ENCODE measurements at places on chromosomes 4 and X.

- peak; percentile 3 for DNase-seq
These were observed 118.2 kb upstream of the KIT start for GRCh38 chr4:54539500-54540029.

DNA sequence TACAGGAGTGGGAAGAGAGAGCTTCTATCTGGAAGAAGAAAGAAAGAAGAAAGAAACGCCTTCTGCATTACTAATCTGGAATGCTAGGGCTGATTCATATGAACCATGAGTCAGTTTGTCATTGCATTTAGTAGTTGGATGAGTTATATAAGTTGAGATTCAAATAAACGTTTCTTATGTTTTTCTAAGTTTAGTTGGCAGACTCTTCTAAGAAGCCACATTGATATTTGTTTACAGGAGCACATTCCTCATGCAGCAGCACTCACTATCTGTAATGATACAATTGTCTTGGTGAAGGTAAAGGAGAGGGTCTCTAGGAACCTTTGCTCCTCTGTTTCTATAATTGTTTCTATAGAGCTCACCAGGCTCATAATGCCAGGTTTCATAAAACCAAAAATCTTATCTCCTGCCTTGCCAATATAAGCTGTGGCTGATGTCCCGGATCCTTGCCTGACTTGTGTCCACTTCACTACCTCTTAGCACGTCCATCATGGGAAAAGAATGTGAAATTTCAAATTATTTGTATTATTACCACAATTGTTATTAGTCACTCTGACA lies 39.5 kb downstream of the HOPX start:
- DNase-seq, result peak; percentile 88

GRCh38 chr4:256492-256891 lies 48.8 kb downstream of the ZNF732 start:
- DNase-seq, result no peak

GRCh38 chr4:33116871-33117270 lies 2396.7 kb downstream of the PCDH7 start:
- no peak for DNase-seq

DNA sequence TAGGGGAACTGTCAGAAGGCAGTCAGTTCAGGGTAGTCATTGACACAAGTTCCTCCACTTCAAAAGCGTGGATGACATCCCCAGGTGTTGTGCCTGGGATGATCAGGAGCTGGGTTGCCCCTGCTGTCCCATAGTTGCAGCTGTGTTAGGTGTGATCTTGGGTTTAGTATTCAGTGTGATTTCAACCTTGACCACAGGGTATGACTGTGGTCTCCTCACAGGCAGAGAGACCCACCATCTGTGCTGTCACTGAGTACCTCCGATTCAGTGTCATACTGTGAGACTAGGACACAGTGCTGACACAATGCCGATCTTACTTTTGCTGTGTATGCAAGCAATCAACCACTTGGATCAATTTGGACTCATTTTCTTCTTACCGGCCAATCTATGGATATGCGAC lies 25.2 kb downstream of the FOXR2 start:
- no peak for DNase-seq

GRCh38 chr4:32191961-32192360 lies 1471.8 kb downstream of the PCDH7 start:
- no peak for DNase-seq

GRCh38 chr4:93461541-93461940 lies 367.0 kb upstream of the ATOH1 start:
- DNase-seq, result no peak

GRCh38 chr4:160947653-160948052 lies 1216.1 kb downstream of the FSTL5 start:
- no peak for DNase-seq

GRCh38 chr4:123452616-123453015 lies 56.0 kb downstream of the SPRY1 start:
- no peak for DNase-seq

DNA sequence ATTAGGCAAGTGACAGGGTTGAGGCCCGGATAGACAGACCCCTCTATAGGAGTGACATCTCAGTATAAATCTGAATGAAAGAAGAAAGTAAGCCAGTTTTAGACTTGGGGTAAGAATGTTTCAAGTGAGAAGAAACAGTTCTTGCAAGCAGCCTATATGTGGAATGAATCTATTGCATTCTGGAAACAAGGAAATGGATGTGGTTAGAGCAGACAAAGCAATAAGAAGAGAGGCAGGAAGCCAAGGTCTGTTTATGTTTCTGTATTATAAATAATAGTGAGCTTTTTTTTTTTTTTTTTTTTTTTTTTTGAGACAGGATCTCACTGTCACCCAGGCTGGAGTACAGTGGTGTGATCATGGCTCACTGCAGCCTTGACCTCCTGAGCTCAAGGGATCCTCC lies 255.8 kb downstream of the UNC5C start:
- DNase-seq, result no peak

DNA sequence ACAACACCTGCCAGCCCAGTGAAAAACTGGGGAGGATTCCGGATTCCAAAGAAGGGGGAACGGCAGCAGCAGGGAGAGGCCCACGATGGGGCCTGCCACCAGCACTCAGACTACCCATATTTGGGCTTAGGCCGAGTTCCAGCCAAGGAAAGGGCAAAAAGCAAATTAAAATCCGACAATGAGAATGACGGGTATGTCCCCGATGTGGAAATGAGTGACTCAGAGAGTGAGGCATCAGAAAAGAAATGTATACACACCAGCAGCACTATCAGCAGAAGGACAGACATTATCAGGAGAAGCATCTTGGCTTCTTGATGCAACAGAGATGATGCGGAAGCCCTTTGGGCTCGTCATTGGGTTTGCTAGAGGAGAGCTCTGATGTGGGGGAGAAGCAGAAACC lies 62.4 kb downstream of the JADE1 start:
- no peak for DNase-seq

- DNase-seq, result no peak
These were observed 77.5 kb upstream of the ELOVL6 start for GRCh38 chr4:110275871-110276270.

DNA sequence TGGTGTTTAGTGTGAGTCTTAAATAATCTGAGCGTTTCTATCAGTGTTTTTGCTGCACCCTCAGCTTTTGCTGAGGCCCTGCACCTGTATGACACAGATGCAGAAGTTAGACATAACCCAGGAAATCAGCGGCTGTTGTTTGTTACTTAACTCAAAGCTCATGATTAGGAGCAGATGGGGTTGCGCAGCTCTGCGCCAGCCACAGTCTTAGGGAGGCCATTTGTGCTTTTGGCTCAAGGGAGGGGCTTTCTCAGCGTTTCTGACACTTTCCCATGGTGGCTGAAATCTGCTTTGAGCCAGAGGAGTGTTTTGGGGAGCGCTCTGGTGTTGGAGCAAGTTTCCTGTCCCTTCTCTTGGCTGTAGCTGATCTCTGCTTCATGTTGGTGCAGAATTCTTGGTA lies 433.8 kb downstream of the NAF1 start:
- no peak for DNase-seq

DNA sequence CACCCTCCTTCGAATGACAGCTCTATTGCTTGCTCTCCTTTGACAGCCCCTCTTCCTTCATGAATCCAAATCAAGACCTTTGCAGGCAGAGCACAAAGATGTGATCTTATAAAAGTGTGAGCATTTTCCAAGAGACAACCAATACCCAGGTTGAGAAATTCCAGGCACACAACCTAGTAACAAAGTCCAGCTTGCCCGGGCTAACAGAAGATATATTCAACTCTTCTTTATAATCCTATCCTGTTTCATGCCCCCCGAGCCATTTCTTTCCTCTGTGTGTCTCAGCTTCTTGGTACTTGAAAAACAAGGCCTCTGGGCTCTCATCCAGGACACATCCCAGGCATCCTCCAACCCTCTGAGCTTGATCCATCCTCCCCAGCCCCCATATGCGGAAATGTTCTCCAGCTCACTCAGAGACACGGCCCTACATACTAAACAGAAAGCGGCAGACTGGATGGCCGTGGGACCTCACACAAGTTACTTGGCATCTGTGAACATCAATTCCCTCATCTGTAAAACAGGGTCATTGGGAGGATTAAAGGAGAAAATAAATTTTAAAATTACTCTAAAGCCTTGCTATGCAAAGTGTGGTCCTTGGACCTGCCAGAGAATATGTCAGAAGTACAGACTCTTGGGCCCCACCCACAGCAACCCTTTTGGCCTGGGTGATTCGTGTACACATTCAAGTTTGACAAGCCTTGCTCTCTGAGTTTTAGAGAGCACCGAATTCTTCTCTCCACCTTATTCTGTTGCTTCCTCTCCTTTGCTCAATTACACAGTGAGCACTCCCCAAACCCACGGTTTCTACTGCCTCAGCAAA lies 627.0 kb downstream of the BCOR start:
- DNase-seq, result no peak

DNA sequence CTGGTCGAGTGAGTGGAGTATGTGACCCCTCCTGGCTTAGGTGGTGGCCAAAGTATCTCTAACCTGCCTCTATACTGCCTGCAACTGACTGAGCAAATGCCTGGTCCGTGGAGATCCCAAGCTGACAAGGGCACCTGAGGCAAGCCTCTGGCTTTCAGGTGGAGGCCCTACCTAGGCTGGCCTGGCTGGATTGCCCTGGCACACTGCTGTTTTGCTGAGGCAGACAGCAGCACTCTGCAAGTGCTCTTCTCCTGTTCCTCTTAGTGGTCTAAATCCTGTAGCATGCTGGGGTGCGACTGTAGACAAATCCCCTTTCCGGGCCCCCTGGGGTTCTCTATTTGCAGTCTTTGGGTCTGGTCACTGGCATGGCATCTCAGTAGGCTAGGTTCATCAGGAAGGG lies 44.8 kb downstream of the PNMA5 start:
- DNase-seq, result no peak

DNA sequence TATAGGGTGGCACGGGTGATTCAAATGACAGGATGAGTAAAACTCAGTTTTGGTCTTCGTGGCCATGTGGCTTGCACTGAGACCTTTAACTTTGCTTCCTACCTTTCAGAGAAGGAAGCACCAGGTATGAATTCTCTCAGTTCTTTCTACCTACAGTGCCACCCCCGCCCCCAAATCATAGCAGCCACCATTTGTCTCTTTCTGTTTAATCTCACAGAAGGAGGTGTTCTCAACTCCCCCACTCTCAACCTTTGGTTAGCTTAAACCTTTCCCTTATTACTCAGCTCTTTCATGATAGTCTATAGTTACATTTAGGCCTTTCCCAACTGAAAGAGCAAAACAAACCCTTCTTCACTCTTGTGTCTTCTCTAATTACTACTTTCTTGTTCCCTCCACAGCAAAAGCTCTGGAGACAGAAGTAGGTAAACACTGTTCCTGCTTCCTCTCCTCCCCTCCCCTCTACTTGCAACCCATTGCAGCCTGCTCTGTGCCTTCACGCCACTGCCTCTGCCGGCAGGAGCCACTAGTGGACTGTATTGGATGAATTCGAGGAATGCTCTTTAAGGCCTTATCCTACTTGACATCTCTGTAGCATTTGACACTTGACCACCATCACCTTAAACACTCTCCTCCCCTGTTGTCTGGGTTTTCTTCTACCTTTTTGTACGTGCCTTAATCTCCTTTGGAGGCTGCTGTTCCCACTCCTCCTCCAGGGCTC lies 123.7 kb downstream of the AFF1 start:
- no peak for DNase-seq

Data from SW 1271 (cell line).